ENCODE measurements at places on chromosomes 12 and 14. TPM values are rescaled to one million over a fixed set of nuclear protein-coding genes. Genes with fewer than 3 reads are reported as not detected.

Gene PPP1R1A
- total RNA-seq = 0.36 TPM

Gene OAS2
- total RNA-seq = 8.3 TPM

Gene KCNH5
- total RNA-seq = not detected

Gene GLS2
- 0.36 TPM for total RNA-seq

Gene TCTN1
- total RNA-seq = 61.9 TPM
